ENCODE measurements at places on chromosomes 11 and 22.

DNA sequence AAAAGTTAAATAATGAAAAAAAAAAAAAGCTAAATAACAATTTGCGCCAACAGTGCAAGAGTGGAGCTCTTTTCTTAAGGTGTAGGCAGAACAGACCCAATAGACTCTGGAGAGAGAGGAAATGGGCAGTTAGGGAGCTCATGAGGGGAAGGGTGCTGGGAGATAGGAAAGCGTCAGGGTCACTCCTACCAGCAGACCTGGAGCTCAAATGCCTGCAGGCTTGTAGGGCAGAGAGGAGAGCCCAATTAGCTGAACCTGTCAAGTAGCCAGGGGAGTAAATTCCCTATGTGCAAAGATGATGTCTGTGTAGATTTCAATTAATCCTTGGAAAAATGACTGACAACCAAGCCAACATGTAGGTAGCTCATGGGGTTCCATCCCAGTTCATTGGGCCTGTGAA lies 73.0 kb downstream of the RAB30 start:
- DNase-seq = no peak

DNA sequence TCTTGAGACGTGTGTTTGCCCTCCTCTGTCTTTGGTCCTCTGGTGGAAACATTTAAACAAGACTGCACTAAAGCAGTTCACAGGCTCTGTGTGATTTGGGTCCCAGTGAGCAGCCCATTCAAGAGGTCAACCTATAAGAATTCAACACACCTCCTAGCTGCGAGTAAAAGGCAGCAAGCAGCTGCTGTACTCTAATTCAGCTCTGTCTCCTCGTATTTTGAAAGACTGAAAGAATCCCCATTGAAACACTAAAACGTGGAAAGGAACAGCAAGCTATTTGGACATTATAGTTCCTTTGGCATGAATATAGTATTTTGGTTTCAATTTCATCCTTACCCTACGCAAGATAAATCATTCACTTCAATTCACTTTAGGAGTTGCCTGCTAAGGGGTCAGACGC lies 1046.7 kb downstream of the DLG2 start:
- no peak for DNase-seq

- DNase-seq = no peak
Measured at GRCh38 chr11:113764527-113765219, 8.8 kb downstream of the ZW10 start.

- no peak for DNase-seq
Measured at GRCh38 chr11:10304495-10305261, at the start of gene ADM. TSS of gene ADM (plus strand) at chr11:10305073. CDS start at chr11:10305701, 628 bp downstream.

DNA sequence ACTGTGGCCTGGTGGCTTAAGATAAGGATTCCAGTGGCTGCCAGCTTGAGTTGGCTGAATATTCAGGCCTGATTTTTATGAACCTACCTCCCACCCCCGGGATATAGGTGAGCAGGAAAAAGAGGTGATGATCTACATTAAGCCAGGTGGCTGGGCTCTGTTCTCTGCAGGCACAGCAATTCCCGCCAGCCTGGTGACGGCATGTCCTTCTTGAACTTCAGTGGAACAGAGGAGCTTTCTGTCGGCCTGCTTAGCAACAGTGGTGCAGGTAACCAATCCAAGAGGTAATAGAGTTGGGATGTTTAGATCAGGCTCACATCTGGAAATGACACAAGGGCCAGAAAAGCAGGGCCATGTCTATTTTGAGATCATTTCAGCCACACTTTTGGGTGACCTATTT lies 68.7 kb downstream of the DEPDC5 start:
- no peak for DNase-seq

DNA sequence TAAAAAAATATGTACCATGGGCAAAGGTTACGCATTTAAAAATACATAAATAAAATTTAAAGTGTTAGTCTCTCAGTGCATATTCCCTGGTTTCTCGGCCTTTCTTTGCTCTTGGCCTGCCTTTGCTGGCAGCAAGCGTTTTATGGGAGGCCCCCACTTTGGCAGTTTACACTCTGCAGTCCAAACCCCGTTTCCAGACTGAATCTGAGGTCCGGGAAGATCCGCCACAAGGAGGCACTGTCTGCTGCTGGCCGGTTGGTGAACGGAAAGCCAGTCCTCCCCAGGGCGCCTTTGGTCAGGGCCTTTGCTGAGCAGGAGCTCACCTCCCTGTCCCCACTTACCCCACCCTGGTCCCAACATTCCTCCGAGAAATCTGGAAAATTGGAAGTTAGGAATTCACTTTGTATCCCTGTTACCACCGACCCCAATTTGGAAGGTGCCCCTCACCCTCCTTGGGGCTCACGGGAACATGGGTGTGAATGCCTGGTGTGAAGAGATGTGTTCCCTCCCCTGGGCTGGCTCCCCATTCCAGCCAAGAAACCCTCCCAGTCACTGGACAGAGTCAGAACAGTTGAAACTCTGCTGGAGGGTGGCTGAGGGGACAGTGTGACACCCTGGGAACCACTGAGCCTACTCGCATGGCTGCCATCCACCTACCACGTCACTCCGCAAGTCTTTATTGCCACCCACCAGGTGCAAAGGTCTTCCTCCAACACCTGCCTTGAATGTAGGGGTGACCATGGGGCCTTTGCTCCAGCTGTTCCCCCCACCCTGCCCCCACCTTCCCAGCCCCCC lies 9.4 kb upstream of the SF1 start:
- no peak for DNase-seq

DNA sequence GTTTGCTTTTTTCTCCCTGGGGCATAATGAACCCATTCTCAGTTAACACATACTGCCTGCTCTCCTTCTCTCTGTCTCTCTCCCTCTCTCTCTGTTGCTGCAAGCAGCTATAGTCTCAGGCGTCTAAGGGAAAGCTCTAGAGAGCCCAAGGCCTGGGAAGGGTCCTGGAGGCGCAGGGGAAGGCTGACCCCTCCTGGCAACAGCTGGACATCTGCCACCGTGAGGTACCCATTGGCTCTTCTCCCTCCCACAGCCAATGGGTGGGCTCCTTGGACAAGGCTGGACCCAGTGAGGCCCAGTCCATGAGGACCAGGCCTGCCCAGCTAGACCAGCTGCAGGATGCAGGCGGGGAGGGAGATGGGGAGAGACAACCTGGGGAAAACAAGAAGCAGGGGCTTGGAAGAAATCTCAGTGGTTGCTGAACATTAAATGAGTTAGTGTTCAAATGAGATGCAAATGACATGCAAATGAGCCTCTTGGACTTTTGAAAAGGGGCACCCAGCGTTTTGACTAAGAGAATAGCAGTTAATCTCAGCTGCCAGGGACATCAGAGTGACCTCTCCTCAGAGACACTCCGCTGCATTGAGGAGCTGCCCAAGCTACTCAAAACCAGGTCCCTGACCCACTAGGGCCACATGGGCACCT lies 349.7 kb downstream of the BUD13 start:
- DNase-seq = no peak

DNA sequence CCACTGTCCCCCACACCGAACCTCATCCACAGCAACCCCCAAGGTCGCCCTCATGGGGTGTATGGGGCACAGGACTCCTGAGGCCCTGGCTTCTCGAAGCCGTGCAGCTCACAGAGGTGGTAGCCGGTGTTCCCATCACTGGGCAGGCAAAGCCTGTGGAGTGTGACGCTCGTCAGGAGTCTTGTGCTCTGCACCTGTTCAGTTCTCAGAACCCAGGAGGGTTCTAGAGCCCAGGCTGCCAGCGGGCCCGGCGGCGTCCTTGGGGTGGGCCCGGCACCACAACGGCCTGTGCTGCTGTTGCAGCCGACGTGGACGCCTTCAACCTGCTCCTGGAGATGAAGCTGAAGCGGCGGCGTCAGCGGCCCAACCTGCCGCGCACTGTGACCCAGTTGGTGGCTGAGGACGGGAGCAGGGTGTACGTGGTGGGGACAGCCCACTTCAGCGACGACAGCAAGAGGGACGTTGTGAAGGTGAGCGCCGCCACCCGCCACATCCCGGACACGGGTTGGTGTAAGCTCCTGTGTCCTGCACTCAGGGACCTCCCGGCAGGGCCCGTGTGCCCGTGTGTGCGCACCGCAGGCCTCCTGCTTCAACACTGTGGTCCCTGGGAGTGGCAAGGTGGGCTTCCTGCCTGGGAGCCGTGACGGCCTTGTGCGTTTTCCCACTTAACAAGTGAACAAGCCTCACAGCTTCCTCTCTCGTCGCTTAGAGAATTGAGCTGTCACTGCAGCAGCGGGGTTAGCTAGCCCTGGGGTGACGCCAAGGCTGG lies 6.6 kb upstream of the SELENOO start:
- DNase-seq = no peak

DNA sequence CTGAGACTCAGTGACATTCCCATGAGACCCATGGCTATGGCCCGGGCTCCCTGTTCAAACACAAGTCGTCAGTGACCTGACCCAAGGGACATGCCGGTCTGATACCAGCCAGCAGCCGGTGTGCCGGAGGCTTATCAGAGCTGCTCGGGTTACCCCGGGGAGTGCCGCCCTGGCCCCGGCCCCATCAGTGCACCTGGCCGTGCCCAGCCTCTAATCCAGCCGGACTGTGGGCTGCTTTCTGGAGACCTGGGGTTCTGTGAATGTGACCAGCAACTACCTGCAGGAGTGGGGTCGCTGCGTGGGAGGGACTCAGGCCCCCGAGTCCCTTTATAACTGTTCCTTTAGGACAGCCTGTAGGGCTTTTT lies 52.7 kb downstream of the LINC01488 start:
- no peak for DNase-seq

DNA sequence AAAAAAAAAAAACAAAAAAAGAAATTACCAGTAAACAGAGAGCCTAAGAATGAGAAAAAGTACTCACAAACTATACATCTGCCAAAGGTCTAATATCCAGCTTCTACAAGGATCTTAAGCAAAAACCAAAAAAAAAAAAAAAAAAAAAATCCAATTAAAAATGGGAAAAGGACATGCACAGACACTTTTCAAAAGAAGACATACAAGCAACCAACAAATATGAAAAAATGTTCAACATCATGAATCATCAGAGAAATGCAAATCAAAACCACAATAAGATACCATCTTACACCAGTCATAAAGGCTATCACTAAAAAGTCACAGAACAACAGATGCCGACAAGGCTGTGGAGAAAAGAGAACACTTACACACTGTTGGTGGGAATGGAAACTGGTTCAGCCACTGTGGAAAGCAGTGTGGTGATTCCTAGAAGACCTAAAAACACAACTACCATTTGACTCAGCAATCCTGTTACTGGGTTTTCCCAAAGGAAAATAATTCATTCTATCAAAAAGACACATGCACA lies 18.3 kb downstream of the MS4A6A start:
- no peak for DNase-seq

DNA sequence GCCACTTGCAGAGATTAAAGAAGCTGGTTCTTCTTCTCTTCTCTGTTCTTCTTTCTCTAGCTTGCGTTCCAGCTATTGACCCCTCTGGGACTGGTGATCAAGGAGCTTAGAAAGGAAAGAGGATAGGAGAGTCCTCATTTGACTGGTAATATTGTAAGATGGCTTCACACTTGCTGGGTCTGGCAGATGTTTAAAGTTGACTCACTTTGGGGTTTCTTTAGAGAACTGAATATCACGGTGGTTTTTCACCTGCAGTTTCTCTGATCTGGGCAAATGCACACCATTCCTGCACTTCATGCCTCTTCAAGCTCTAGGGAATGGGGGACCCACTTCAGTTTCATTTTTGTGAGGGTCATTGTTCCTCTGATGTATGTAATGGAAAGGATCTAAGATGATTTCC lies 41.8 kb upstream of the DEUP1 start:
- DNase-seq = no peak

GRCh38 chr11:128323381-128323780 lies 264.0 kb downstream of the ETS1 start:
- no peak for DNase-seq

DNA sequence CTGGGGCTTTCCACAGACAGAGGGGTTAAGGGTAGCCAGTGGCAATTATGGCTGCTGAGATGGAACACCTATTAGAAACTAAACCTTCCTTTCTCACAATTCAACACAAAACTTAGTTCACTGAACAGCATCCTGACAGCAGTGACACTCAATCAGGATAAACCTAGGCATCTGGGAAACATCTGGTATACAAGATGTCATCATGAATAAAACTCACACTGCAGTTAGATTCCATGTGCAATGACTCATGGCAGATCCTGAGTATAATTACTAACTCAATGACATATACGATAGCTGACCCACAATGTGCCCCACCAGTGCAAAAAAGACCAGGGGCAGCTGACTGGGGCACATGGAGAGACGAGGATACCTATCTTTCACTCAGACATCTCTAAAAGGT lies 17.7 kb downstream of the RBFOX2 start:
- no peak for DNase-seq
